ENCODE measurements at places on chromosomes 1 and 21. TPM values are rescaled to one million over a fixed set of nuclear protein-coding genes. Genes with fewer than 3 reads are reported as not detected.

- H3K27ac ChIP-seq = no peak overlapping the region
- peaks cover 88% of the 10 kb centered on the region for H3K4me1 ChIP-seq
- H3K36me3 ChIP-seq = peaks cover 63% of the 10 kb centered on the region
- H3K27me3 ChIP-seq = no peaks in the 10 kb centered on the region
- no peak overlapping the region for H3K4me3 ChIP-seq
- DNase-seq = no peak
These were observed 18.4 kb downstream of the DHRS3 start for GRCh38 chr1:12599657-12600056.

DNA sequence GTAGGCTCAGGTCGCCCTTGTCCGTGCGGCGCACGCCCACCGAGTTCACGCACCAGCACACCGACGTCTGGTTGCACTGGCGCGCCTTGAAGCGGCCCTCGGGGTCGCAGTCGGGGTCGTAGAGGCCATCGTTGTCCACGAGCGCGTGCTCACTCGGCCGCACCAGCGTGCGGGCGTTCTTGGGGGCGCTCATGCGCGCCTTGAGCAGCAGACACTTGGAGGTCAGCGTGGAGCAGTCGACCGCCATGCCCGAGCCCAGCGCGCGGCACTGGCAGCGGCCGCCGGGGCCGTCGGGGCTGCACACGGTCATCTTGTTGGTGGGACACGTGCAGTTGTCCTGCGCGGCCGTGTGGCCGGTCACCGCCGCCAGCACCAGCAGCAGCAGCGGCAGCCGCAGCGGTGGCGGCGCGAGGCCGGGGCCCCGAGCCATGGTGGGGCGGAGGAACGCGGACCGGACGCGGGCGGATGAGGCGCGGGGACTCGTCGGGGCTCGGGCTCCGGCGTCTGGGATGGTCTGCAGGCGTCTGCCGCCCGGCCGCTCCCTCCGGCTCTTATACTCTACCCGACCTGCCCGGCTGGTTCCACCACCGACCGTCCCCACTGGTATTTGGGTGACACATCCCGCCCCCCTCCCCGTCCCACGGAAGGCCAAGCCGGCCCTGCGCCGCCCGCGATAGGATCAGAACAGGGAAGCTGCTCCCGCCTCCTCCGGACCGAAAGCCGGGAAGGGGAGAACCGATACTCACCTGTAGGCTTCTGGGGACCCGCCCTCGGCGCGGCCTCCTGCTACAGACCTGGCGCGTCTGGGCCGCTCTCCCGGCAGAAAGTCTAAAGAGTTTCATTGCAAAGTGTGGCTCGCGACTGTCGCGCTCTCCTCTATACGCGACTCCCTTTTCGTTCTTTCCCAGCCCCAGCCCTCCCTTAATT, at the start of gene TACSTD2:
TSS of gene TACSTD2 (minus strand) at position 526 of the 927 bp plus-strand sequence. CDS start at position 430, 96 bp downstream.
- DNase-seq = no peak
- peaks cover 10% of the 10 kb centered on the region for H3K4me1 ChIP-seq
- H3K4me3 ChIP-seq = no peak within 1 kb of the TSS

DNA sequence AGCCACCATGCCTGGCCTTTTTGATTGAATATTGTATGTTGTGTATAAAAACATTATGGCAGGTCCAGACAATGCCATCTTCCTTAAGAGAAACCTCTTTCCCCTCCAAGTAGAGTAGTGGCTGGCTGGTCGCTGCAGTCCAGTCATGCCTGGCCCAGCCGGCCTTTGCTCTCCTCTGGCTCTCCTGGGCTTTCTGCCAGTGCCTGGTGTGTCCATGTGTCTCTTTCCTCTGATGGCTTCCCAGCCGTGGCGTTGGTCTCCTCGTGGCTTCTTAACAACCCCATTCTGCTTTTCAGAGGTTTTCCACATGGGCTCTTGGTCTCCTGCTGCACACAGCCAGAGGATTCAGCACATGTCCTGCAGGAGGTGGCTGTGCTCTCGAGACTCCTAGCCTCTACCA, 58.7 kb downstream of the DIP2A start:
- no peak overlapping the region for H3K27ac ChIP-seq
- no peak for DNase-seq
- H3K4me3 ChIP-seq = no peak overlapping the region
- H3K4me1 ChIP-seq = no peaks in the 10 kb centered on the region
- peaks cover 3% of the 10 kb centered on the region for H3K36me3 ChIP-seq

DNA sequence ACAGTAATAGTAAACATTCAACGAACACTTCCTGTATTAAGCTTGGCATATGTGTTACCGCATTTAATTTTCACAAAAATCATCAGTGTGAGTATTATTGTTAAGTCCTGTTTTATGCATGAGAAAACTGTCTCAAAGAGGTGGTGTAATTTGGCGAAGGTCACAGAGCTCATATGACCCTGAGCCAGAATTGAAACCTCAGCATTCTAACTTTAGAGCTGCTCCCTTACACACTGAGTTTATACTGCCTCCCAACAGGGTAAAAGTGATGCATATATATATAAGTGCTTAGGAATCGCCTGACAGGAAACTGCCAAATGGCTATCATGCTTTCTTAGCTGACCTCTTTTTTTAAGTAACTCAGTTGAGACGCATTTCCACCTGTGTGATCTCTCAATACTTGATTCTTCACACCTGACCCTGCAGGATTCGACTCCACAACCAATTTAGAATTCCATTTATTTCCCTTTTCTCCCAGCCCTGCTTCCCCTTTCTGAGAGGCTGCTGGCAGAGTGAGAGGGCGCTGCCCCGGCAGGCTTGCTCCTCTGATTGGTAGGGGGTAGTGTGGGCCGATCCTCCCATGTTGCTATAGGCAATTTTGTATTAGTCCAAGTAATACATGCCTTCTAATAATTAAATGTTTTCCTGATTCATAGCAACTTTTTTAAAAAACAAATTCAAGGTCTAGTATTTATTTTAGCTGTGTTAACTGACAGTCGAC, 40.5 kb downstream of the ZBTB40 start:
- no peak overlapping the region for H3K4me3 ChIP-seq
- H3K27ac ChIP-seq = no peak overlapping the region
- no peaks in the 10 kb centered on the region for H3K4me1 ChIP-seq
- DNase-seq = no peak

GRCh38 chr21:41167348-41168342, at the start of gene BACE2:
Gene BACE2 (plus strand): TSS chr21:41168160. CDS start chr21:41168264, 104 bp downstream.
- H3K27ac ChIP-seq = no peak within 1 kb of the TSS
- no peaks in the 10 kb centered on the region for H3K36me3 ChIP-seq
- H3K4me3 ChIP-seq = peak within 1 kb of the TSS; percentile 35
- no peaks in the 10 kb centered on the region for H3K4me1 ChIP-seq

- H3K4me1 ChIP-seq = peaks cover 8% of the 10 kb centered on the region
- H3K27me3 ChIP-seq = no peaks in the 10 kb centered on the region
- no peak for DNase-seq
These were observed 38.1 kb upstream of the SLAMF9 start for GRCh38 chr1:159992161-159992560.

ZBTB21 gene
- 6.1 TPM for total RNA-seq

AP4B1 gene
- 9.7 TPM for total RNA-seq

AGMAT gene
- 174 TPM for total RNA-seq

QSOX1 gene
- total RNA-seq = 6.8 TPM
